ENCODE measurements at places on chromosomes 4 and X. TPM values are rescaled to one million over a fixed set of nuclear protein-coding genes. Genes with fewer than 3 reads are reported as not detected.

The DGKK gene
- not detected for total RNA-seq

The KLB gene
- not detected for total RNA-seq

DNA sequence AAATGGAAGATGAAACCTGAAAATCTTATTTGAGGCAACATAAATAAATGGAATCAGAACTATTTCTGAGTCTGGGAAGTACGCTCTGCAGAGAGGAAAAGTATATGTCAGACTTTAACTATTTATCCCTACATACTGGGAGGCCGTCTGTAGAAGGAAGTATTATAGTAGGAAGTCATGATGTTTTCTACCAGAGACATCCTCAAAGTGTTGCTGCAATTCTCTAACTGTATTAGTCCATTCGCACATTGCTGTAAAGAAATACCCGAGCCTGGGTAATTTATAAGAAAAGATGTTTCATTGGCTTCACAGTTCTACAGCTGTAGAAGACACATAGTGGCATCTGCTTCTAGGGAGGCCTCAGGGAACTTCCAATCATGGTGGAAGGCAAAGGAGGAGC, 88.7 kb upstream of the TBL1X start:
- no peak overlapping the region for H3K27ac ChIP-seq
- no peak for DNase-seq
- no peaks in the 10 kb centered on the region for H3K36me3 ChIP-seq
- H3K4me3 ChIP-seq = no peak overlapping the region
- no peaks in the 10 kb centered on the region for H3K4me1 ChIP-seq
- H3K27me3 ChIP-seq = no peaks in the 10 kb centered on the region

- no peaks in the 10 kb centered on the region for H3K4me1 ChIP-seq
- no peak overlapping the region for H3K27ac ChIP-seq
Observed at GRCh38 chrX:103343105-103343504, 13.1 kb downstream of the TCEAL7 start.
